ENCODE measurements at places on chromosomes 4 and X. TPM values are rescaled to one million over a fixed set of nuclear protein-coding genes. Genes with fewer than 3 reads are reported as not detected.

Gene NRK
- total RNA-seq = 9.1 TPM

Gene USP51
- total RNA-seq = 5.8 TPM

Gene CDS1
- total RNA-seq = 24.3 TPM

Gene FHL1
- 55.3 TPM for total RNA-seq

- no peaks in the 10 kb centered on the region for H3K27me3 ChIP-seq
- H3K4me3 ChIP-seq = no peak overlapping the region
- DNase-seq = no peak
- H3K4me1 ChIP-seq = no peaks in the 10 kb centered on the region
- no peak overlapping the region for H3K27ac ChIP-seq
Observed at GRCh38 chrX:111465669-111466068, 45.8 kb upstream of the SERTM2 start.

DNA sequence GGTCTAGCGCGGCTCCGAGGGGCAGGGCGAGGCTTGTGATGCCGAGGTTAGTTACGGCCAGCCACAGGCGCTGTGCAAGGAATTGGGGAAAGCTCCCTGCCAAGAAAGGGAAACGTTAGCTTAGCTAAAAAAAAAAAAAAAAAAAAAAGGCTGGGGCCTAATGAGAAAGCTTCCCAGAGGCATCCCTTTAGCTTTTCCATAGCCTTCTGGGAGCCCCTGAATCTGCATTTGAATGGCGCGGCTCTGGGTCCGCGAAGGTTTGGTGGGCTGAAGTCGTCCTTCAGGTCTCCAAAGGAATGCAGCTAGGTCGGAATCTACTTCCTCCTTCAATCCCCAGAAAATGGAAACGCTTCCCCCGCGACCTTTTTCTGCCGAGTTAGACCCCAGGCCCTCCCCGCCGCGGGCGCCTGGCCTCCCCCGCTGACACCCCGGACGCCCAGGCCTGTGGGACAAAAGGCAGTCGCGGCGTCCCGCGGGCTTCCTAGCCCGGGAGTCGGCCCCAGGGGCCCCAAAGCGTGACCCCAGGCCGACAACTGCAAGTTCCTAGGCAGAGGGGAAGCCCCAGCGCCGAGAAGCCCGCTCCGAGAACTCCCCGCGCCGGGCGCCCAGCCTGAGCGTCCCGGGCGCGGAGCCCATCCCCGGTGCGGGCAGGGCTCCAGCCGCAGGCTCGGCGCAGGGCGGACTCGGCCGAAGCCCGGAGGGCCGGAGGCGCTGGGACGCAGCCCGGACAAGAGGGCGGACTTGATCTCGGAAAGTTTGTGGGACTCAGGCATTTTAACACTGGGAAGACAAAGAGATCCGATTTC lies 605 bp upstream of the FAT1 start:
- H3K36me3 ChIP-seq = no peaks in the 10 kb centered on the region
- H3K27ac ChIP-seq = peak overlapping the region; percentile 98
- DNase-seq = peak; percentile 76
- H3K4me1 ChIP-seq = peaks cover 8% of the 10 kb centered on the region
- peak overlapping the region; percentile 90 for H3K4me3 ChIP-seq
- no peaks in the 10 kb centered on the region for H3K27me3 ChIP-seq

- no peak overlapping the region for H3K4me3 ChIP-seq
- no peaks in the 10 kb centered on the region for H3K27me3 ChIP-seq
- H3K27ac ChIP-seq = no peak overlapping the region
- no peak for DNase-seq
- H3K4me1 ChIP-seq = no peaks in the 10 kb centered on the region
Observed at GRCh38 chrX:926991-927390, 285.5 kb downstream of the CRLF2 start.

- peak overlapping the region; percentile 95 for H3K27ac ChIP-seq
- H3K4me1 ChIP-seq = peaks cover 6% of the 10 kb centered on the region
- H3K4me3 ChIP-seq = no peak overlapping the region
- peak; percentile 67 for DNase-seq
Observed at GRCh38 chr4:55437356-55437796, 41.6 kb downstream of the TMEM165 start.

GRCh38 chr4:130183766-130184165 lies 1087.8 kb downstream of the C4orf33 start:
- H3K27me3 ChIP-seq = no peaks in the 10 kb centered on the region
- no peak overlapping the region for H3K4me3 ChIP-seq

GRCh38 chr4:1654216-1654955 lies 29.7 kb downstream of the FAM53A start:
- no peak for DNase-seq
- no peak overlapping the region for H3K4me3 ChIP-seq
- no peaks in the 10 kb centered on the region for H3K4me1 ChIP-seq
- H3K27me3 ChIP-seq = no peaks in the 10 kb centered on the region

- H3K27me3 ChIP-seq = no peaks in the 10 kb centered on the region
- no peak for DNase-seq
Observed at GRCh38 chrX:79719568-79720231, 294.9 kb upstream of the TBX22 start.

- H3K4me1 ChIP-seq = peaks cover 12% of the 10 kb centered on the region
- H3K27ac ChIP-seq = peak overlapping the region; percentile 79
- no peaks in the 10 kb centered on the region for H3K27me3 ChIP-seq
- peak; percentile 64 for DNase-seq
- H3K4me3 ChIP-seq = no peak overlapping the region
Observed at GRCh38 chr4:183408796-183409195, 35.6 kb upstream of the CDKN2AIP start.
